ENCODE measurements at places on chromosomes 12 and 14. TPM values are rescaled to one million over a fixed set of nuclear protein-coding genes. Genes with fewer than 3 reads are reported as not detected.

GRCh38 chr12:121232977-121233627, 23.2 kb downstream of the P2RX4 start:
- no peak overlapping the region for H3K4me3 ChIP-seq
- H3K36me3 ChIP-seq: no peaks in the 10 kb centered on the region
- no peak overlapping the region for H3K27ac ChIP-seq
- peaks cover 13% of the 10 kb centered on the region for H3K4me1 ChIP-seq
- DNase-seq: no peak
- no peaks in the 10 kb centered on the region for H3K27me3 ChIP-seq

- no peak for DNase-seq
- no peaks in the 10 kb centered on the region for H3K4me1 ChIP-seq
- peaks cover 9% of the 10 kb centered on the region for H3K27me3 ChIP-seq
- H3K4me3 ChIP-seq: no peak overlapping the region
- H3K36me3 ChIP-seq: no peaks in the 10 kb centered on the region
Observed at GRCh38 chr14:94161981-94162380, 12.1 kb upstream of the PPP4R4 start.

GRCh38 chr14:89856871-89857345, 97.6 kb downstream of the EFCAB11 start:
- H3K27ac ChIP-seq: no peak overlapping the region
- H3K36me3 ChIP-seq: no peaks in the 10 kb centered on the region
- no peak overlapping the region for H3K4me3 ChIP-seq
- DNase-seq: no peak

DNA sequence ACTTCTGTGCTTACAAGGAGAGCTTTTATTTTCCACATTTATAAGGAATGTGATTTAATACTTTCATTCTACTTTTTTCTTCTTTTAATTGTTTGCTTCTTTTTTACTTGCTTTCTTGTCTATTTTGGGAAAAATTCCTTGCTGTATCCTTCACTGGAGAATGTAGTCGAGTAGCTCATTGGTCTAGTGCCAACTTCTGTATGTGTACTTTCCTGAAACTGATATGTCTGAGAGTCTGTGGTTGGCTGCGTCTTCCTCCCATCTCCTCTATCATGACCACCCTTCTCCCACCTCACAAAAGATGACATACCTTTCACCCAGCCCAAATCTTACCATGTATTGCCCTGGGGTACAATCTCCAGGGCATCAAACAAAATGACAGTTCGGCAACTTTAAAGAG, 51.8 kb downstream of the MSRB3 start:
- no peak overlapping the region for H3K27ac ChIP-seq
- no peaks in the 10 kb centered on the region for H3K27me3 ChIP-seq
- peaks cover 10% of the 10 kb centered on the region for H3K4me1 ChIP-seq
- no peak overlapping the region for H3K4me3 ChIP-seq
- no peak for DNase-seq

DNA sequence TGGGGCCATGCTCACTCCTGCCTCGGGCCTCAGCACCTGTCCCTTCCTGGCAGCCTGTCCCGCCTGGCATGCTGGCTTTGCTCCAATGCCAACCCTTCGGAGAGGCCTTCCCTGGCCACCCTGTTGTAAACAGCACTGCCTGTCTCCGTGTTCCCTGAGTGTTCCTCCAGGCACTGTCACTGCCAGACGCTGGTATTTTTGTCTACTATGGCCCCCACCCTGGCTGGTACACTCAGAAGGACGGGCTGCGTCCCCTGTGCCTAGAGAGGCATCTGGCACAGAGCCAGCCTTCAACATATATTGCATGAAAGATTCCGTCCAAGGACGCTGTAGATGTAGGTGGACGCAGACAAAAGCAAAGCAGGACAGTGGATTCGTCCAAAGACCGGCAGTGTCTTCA, 2.7 kb upstream of the ASPG start:
- H3K4me3 ChIP-seq: no peak overlapping the region
- H3K27me3 ChIP-seq: peaks cover 24% of the 10 kb centered on the region
- H3K36me3 ChIP-seq: no peaks in the 10 kb centered on the region
- no peaks in the 10 kb centered on the region for H3K4me1 ChIP-seq

DNA sequence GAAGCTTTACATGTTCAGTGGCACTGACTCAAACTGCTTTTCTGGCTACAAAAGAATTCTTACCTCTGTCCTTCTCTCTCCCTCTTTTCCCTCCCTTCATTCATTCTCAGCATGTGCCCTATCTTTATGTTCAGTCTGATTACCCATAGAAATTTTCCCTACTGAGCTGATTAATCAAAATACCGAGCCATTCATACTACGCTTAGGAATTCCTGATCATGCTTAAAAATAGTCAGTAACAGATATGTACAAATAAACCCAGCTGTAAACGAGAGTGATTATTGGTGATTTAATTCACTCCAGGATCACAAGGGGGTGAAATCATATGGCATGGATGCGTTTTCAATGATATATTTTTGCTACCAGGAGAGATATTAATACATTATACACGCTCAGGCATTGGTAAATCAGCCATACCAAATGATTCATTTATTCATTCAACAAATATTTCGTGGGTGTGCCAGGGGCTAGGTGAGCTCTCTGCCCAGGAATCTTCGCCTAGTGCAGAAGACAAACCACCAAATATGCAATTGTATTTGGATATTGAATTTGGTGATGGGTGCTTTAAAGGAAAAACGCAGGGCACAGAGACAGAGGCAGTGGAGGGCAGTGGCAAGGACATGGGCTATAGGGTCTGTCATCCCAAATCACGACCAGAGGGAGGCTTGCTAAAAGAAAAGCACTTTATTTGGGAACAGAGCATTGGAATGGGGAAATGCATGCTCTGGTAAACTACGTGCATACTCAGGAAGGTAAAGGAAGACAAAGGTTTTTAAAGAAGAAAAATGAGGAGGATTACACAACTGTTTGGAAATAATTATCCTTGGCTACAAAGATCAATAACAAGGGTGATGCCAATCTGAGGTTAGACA, 13.9 kb upstream of the VRK1 start:
- H3K4me3 ChIP-seq: peak overlapping the region; percentile 5
- H3K4me1 ChIP-seq: peaks cover 19% of the 10 kb centered on the region
- H3K36me3 ChIP-seq: no peaks in the 10 kb centered on the region
- no peaks in the 10 kb centered on the region for H3K27me3 ChIP-seq

DNA sequence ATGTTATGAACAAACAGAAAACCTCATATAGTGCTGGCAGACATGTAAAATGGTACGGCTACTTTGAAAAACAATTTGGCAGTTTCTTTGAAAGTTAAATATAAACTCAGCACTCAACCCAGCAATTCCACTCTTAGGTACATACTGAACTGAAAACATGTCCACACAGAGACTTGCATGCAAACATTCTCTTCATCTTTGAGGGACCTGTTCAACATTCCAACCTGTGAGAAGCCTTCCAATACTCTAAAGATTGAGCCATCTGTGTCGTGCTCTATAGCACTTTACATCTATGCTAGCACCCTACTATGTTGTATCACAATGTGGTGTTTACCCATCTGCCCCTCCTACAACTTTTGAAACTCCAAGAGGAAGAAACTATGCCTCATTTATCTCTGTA, 79.3 kb downstream of the DNAI7 start:
- no peaks in the 10 kb centered on the region for H3K27me3 ChIP-seq
- H3K4me3 ChIP-seq: no peak overlapping the region
- no peak for DNase-seq
- H3K36me3 ChIP-seq: no peaks in the 10 kb centered on the region

GRCh38 chr12:524167-524951, 64.6 kb downstream of the B4GALNT3 start:
- no peak overlapping the region for H3K27ac ChIP-seq
- H3K36me3 ChIP-seq: no peaks in the 10 kb centered on the region
- no peak for DNase-seq
- no peaks in the 10 kb centered on the region for H3K27me3 ChIP-seq

- no peak overlapping the region for H3K27ac ChIP-seq
- H3K27me3 ChIP-seq: peaks cover 12% of the 10 kb centered on the region
- H3K4me1 ChIP-seq: no peaks in the 10 kb centered on the region
- DNase-seq: no peak
- H3K4me3 ChIP-seq: no peak overlapping the region
Observed at GRCh38 chr12:117045160-117046010, 53.8 kb downstream of the TESC start.

GRCh38 chr12:100345020-100345767, 11.7 kb upstream of the SLC17A8 start:
- DNase-seq: no peak
- no peaks in the 10 kb centered on the region for H3K27me3 ChIP-seq
- H3K27ac ChIP-seq: no peak overlapping the region

GRCh38 chr12:93524386-93525133, 47.9 kb upstream of the SOCS2 start:
- H3K4me3 ChIP-seq: no peak overlapping the region
- peaks cover 3% of the 10 kb centered on the region for H3K27me3 ChIP-seq
- H3K4me1 ChIP-seq: no peaks in the 10 kb centered on the region
- H3K27ac ChIP-seq: no peak overlapping the region

DNA sequence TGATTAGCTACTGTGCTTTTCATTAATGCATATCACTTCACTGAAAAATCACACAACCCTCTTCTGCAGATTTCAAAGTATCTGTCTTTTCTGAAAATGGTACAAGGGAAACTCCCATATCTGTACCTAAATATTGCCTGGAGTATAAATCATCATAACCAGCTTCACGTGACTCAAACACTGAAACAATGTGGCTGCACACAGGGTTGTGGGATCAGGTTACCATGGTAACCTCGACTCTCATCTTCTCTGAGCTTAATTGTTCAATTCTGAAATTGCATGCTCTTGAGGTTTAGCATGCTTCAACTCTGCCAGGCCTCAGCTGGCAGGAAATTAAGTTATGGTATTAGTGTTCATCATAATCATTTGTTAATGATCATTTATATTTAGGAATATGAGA, 77.5 kb upstream of the CPSF6 start:
- no peak overlapping the region for H3K4me3 ChIP-seq
- H3K27ac ChIP-seq: no peak overlapping the region
- DNase-seq: no peak
- H3K36me3 ChIP-seq: no peaks in the 10 kb centered on the region

DNA sequence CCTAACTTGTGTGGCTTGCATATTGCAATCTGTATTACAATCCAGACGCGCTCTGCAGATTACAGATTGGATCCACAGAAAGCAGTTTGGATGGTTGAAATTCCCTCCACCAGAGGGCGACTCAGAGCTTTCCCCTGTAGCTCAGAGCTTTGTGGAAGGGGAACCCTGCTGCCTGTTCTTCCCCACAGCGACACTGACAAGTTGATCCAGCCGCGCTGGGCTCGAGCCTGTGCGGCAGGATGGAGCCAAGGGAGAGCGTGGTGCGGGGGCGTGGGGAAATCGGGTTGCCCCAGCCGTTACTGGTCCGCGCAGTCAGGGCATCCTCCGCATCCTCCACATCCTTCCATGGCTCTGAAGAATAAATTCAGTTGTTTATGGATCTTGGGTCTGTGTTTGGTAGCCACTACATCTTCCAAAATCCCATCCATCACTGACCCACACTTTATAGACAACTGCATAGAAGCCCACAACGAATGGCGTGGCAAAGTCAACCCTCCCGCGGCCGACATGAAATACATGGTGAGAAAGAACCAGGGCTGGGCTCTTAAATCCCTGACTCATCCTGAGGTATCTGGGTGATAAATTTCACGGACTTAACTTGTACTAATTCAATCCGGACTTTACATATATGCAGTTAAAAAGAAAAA, at the start of gene GLIPR1L1:
Gene GLIPR1L1, plus strand, starts transcription at position 287 of the 647 bp plus-strand sequence. Its CDS starts 59 bp downstream, at position 346.
- no peaks in the 10 kb centered on the region for H3K27me3 ChIP-seq
- peak within 1 kb of the TSS; percentile 34 for H3K27ac ChIP-seq
- peak within 1 kb of the TSS; percentile 46 for H3K4me3 ChIP-seq
- DNase-seq: peak; percentile 26

DNA sequence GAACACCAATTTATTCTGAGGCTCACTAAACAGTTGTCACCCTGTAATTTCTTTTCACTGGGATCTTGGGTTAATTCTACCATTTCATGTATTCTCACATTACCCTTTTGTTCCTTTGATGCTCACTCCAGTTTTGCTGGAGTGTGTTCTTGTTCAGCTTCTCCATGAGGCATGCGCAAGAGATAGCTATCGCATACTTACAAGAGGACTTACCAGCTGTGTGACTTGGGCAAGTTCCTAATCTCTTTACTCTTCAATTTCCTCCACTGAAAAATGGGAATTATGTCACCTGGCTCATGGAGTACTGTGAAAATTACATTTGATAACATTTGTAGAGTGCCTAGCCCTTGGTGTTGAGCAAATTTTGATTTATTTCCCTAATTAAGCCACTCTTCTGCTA, 56.5 kb upstream of the JDP2 start:
- no peaks in the 10 kb centered on the region for H3K36me3 ChIP-seq
- H3K27me3 ChIP-seq: peaks cover 5% of the 10 kb centered on the region
- H3K4me3 ChIP-seq: no peak overlapping the region
- H3K4me1 ChIP-seq: no peaks in the 10 kb centered on the region
- no peak overlapping the region for H3K27ac ChIP-seq

- H3K27me3 ChIP-seq: no peaks in the 10 kb centered on the region
- H3K36me3 ChIP-seq: no peaks in the 10 kb centered on the region
- no peak for DNase-seq
- H3K4me3 ChIP-seq: no peak overlapping the region
- H3K4me1 ChIP-seq: no peaks in the 10 kb centered on the region
Observed at GRCh38 chr12:34396861-34397590, 374.7 kb downstream of the ALG10 start.

GRCh38 chr14:105399466-105399775, 1.1 kb downstream of the TEX22 start:
- H3K27me3 ChIP-seq: no peaks in the 10 kb centered on the region
- H3K36me3 ChIP-seq: peaks cover 2% of the 10 kb centered on the region
- H3K4me3 ChIP-seq: no peak overlapping the region
- no peak overlapping the region for H3K27ac ChIP-seq
- DNase-seq: no peak

The DENND5B gene
- 4.7 TPM for polyA plus RNA-seq

The DACT1 gene
- polyA plus RNA-seq: 0.19 TPM

The SMIM41 gene
- not detected for polyA plus RNA-seq

The UNG gene
- 35.1 TPM for polyA plus RNA-seq

The TBC1D30 gene
- 0.41 TPM for polyA plus RNA-seq

The NUP37 gene
- polyA plus RNA-seq: 89.8 TPM

Measured in keratinocyte (primary cell).